ENCODE measurements at places on chromosomes 2 and 18.

- peaks cover 21% of the 10 kb centered on the region for H3K36me3 ChIP-seq
- DNase-seq = no peak
- no peak overlapping the region for H3K4me3 ChIP-seq
- H3K27ac ChIP-seq = no peak overlapping the region
- H3K4me1 ChIP-seq = no peaks in the 10 kb centered on the region
These were observed 79.5 kb upstream of the ALPP start for GRCh38 chr2:232299084-232299483.

GRCh38 chr2:120818441-120818920, 82.8 kb downstream of the GLI2 start:
- peaks cover 32% of the 10 kb centered on the region for H3K4me1 ChIP-seq
- DNase-seq = no peak
- no peaks in the 10 kb centered on the region for H3K27me3 ChIP-seq
- no peak overlapping the region for H3K27ac ChIP-seq
- H3K4me3 ChIP-seq = no peak overlapping the region
- H3K36me3 ChIP-seq = no peaks in the 10 kb centered on the region

- H3K4me1 ChIP-seq = peaks cover 3% of the 10 kb centered on the region
- no peak overlapping the region for H3K27ac ChIP-seq
- DNase-seq = no peak
- H3K4me3 ChIP-seq = no peak overlapping the region
These were observed 69.8 kb upstream of the RASGRP3 start for GRCh38 chr2:33406622-33407021.

- H3K4me1 ChIP-seq = no peaks in the 10 kb centered on the region
- H3K27ac ChIP-seq = no peak overlapping the region
- no peak for DNase-seq
- H3K36me3 ChIP-seq = no peaks in the 10 kb centered on the region
- H3K27me3 ChIP-seq = peaks cover 11% of the 10 kb centered on the region
- H3K4me3 ChIP-seq = no peak overlapping the region
These were observed 144.5 kb downstream of the RAD51AP2 start for GRCh38 chr2:17373741-17374140.

DNA sequence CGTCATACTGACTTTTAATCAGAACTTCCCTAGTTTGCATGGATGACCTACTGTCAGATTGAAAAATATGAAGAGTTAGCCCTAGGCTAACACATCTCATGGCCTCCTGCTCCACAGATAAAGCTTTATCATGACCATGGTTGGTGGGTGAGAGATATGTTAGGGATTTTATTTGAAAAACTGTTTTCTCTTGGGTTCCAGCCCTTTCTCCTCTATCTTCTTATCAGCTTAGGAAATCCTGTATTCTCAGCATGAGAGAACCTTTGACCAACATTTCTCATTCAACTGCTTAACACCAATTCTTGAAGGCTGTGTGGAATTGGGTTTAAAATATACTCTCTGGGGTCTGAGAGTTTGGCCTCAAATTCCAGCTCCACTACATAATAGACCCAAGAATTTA, 1407.0 kb upstream of the CELF4 start:
- H3K27ac ChIP-seq = no peak overlapping the region
- H3K36me3 ChIP-seq = no peaks in the 10 kb centered on the region
- no peak for DNase-seq
- H3K4me3 ChIP-seq = no peak overlapping the region
- no peaks in the 10 kb centered on the region for H3K4me1 ChIP-seq
- no peaks in the 10 kb centered on the region for H3K27me3 ChIP-seq

DNA sequence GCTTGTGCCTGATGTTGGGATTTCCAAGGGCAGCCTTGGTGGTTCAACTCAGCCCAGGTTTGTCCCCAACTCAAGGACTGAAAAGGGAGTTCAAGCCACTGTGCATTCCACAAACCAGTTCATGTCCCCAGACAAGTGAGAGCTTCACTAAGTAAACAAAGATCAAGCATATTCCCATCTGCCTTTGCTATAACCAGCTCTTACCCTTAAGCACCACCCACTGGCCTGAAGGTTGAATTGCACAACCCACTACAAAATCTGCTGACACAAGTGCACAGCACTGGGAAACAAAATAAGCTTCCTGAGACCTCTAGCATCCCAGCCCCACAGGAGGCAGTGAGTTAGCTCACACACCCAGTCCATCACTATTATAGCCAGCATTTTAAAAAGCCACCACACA, 516.7 kb downstream of the NR4A2 start:
- no peaks in the 10 kb centered on the region for H3K27me3 ChIP-seq
- H3K4me3 ChIP-seq = no peak overlapping the region
- peaks cover 3% of the 10 kb centered on the region for H3K36me3 ChIP-seq
- DNase-seq = no peak
- no peaks in the 10 kb centered on the region for H3K4me1 ChIP-seq

DNA sequence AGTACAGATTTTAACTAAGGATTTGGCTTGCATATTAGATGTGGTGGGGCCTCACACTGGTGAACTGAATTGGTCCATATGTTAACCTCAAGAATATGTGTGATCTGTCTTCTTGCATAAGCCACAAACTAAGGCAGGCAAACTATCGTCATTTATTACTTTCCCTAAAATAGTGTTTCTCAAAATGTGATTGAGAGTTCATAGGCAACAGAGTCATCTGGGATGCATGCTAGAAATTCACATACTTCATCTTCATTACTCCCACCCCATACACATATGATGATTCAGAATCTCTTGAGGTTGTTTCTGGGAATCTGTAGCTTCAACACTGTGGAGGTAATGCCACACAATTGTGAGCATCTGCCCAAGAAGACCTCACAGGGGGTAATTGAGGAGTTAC, 822.8 kb upstream of the CDH2 start:
- no peaks in the 10 kb centered on the region for H3K27me3 ChIP-seq
- no peaks in the 10 kb centered on the region for H3K36me3 ChIP-seq
- H3K4me3 ChIP-seq = no peak overlapping the region
- peaks cover 2% of the 10 kb centered on the region for H3K4me1 ChIP-seq
- no peak overlapping the region for H3K27ac ChIP-seq

- H3K4me3 ChIP-seq = no peak overlapping the region
- DNase-seq = no peak
- H3K27ac ChIP-seq = peak overlapping the region; percentile 91
- peaks cover 24% of the 10 kb centered on the region for H3K4me1 ChIP-seq
These were observed 15.2 kb downstream of the KIDINS220 start for GRCh38 chr2:8822218-8822617.

GRCh38 chr2:39948016-39948719, 169.1 kb upstream of the THUMPD2 start:
- no peaks in the 10 kb centered on the region for H3K36me3 ChIP-seq
- no peak overlapping the region for H3K4me3 ChIP-seq
- no peak for DNase-seq
- no peak overlapping the region for H3K27ac ChIP-seq
- H3K4me1 ChIP-seq = peaks cover 5% of the 10 kb centered on the region

GRCh38 chr18:51537487-51537886, 340.0 kb upstream of the MEX3C start:
- no peak overlapping the region for H3K27ac ChIP-seq
- H3K36me3 ChIP-seq = no peaks in the 10 kb centered on the region
- H3K27me3 ChIP-seq = no peaks in the 10 kb centered on the region
- peaks cover 4% of the 10 kb centered on the region for H3K4me1 ChIP-seq

DNA sequence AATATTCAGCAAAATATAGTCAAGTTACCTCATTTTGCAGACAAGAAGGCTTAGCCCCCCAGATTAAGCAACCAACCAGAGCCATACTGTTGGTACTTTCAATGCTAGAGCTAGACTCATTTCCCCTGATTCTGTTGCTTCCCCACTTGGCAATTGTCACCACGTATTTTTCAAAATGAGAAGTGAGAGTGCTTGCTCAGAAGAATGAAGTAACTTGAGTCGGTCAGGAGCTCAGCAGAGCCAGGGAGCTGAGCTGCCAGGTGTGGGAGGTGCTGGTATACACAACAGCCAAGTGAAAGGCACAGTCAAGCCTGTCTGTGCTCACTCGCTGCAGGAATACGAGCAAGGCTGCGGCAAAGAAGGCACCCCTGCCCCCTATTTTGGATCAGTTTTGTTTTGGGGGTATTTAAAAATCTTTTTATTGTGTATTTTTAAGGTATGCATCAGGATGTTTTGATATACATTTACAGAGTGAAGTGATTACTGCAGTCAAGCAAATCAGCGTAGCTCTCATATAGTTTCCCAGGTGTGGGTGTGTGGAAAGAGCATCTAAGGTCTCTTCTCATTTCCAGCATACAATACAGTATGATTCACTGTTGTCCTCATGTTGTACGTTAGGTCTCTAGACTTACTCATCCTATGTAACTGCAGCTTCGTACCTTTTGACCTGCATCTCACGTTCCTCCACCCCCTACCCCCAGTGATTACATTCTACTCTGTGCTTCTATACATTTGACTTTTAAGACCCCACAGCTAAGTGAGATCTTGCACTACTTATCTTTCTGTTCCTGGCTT, 62.4 kb downstream of the MRPS9 start:
- DNase-seq = no peak
- peaks cover 25% of the 10 kb centered on the region for H3K36me3 ChIP-seq
- H3K4me3 ChIP-seq = no peak overlapping the region
- H3K4me1 ChIP-seq = peaks cover 24% of the 10 kb centered on the region

- H3K36me3 ChIP-seq = no peaks in the 10 kb centered on the region
- no peaks in the 10 kb centered on the region for H3K27me3 ChIP-seq
- no peak overlapping the region for H3K27ac ChIP-seq
- peaks cover 3% of the 10 kb centered on the region for H3K4me1 ChIP-seq
- peak overlapping the region; percentile 77 for H3K4me3 ChIP-seq
- no peak for DNase-seq
These were observed 38.0 kb downstream of the ADNP2 start for GRCh38 chr18:80147037-80147417.

GRCh38 chr2:168402531-168402930, 53.5 kb upstream of the CERS6 start:
- no peak overlapping the region for H3K27ac ChIP-seq
- H3K4me1 ChIP-seq = peaks cover 10% of the 10 kb centered on the region
- DNase-seq = no peak
- H3K27me3 ChIP-seq = no peaks in the 10 kb centered on the region
- H3K4me3 ChIP-seq = no peak overlapping the region

DNA sequence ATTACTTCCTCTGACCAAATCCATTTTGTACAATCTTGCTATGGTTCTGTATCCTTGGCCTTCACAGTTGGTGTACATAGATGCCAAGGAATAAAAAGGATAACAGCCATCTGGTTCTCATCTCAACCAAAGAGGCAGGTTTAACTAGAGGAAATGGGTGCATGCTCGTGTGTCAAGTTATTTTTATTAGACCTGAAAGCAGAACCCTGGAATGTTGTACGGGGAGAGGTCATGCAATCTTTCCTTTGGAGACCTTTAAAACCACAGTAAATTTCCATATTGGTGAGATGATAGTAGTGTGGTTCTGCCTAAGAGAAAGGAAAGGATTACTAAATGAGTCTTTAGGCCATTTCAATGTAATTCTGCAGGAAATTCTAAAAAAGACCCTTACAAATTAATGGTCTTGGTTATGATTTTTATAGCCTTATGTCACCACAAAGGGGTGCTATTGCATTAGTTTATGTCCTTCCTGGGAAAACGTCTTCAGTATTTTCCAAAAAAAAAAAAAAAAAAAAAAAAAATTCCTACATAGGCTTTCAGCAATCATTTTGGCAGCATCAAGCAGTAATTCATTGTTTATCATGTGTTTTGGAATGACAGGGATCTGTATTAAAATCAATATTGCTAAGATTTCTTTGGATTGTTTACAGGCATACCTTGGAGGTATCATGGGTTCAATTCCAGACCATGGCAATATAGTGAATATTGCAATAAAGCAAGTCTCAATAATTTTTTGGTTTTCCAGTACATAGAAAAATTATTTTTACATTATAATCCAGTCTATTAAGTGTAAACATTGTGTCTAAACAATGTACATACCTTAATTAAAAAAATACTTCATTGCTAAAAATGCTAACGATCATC, 270.8 kb downstream of the NYAP2 start:
- DNase-seq = no peak
- no peak overlapping the region for H3K4me3 ChIP-seq
- H3K36me3 ChIP-seq = no peaks in the 10 kb centered on the region
- H3K27me3 ChIP-seq = no peaks in the 10 kb centered on the region
- no peak overlapping the region for H3K27ac ChIP-seq
- H3K4me1 ChIP-seq = peaks cover 5% of the 10 kb centered on the region

DNA sequence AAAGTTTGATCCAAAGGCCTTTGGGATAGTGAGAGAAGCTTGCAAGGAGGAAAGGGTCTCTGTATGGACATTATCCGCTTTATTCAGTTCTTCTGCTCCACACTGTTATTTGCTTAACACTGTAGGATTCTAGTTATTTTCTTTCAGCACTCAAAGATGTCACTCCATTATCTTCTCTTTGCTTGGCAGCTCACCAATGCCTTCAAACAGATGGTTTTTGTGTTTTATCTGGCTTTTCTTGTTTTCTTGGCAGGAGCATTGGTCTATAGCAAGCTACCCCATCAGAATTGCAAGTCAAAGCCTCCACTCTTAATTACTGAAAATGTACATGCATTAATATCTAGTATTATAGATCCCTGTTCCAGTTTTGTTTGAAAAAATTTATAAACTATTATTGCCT, 138.8 kb downstream of the EVA1A start:
- no peak overlapping the region for H3K27ac ChIP-seq
- H3K27me3 ChIP-seq = peaks cover 4% of the 10 kb centered on the region
- peaks cover 26% of the 10 kb centered on the region for H3K4me1 ChIP-seq
- DNase-seq = no peak
- no peak overlapping the region for H3K4me3 ChIP-seq

DNA sequence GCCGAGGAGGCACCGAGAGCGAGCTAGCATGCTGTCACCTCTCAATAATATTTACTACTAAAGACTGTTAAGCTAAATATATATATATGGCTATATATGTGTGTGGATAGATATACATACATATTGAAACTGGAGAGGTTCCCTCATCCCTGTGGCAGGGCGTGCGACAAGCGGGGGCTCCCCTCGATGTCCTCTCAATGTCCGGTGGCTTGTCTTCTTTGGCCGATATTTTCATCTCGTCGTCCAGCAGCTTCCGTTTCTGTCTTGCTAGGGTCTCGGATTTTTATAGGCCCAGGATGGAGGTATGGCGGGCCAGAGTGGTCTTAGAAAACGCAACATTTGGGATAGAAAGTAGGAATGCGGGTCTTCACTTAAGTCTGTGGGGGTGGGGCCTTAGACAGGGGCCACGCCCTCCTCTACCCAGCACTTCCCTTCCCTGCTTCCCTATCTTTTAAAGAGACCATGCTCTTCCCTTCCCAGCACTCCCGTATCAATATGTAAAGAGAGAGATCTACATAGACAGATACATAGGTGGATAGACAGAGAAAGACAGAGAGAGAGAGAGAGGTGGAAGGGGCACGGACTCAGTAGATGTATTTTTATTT, 866.8 kb downstream of the DSC3 start:
- no peaks in the 10 kb centered on the region for H3K27me3 ChIP-seq
- no peak overlapping the region for H3K4me3 ChIP-seq
- peaks cover 6% of the 10 kb centered on the region for H3K4me1 ChIP-seq

GRCh38 chr2:190668892-190669291, 20.0 kb downstream of the NAB1 start:
- peaks cover 30% of the 10 kb centered on the region for H3K36me3 ChIP-seq
- peaks cover 23% of the 10 kb centered on the region for H3K4me1 ChIP-seq
- H3K27me3 ChIP-seq = no peaks in the 10 kb centered on the region

- no peak for DNase-seq
- H3K4me3 ChIP-seq = no peak overlapping the region
- H3K27ac ChIP-seq = no peak overlapping the region
- H3K27me3 ChIP-seq = no peaks in the 10 kb centered on the region
These were observed 65.4 kb downstream of the HIBCH start for GRCh38 chr2:190254063-190254850.
